ENCODE measurements at places on chromosomes 7 and 10.
A peak's percentile ranks its signal among the peaks of the same experiment; 100 is the strongest.

DNA sequence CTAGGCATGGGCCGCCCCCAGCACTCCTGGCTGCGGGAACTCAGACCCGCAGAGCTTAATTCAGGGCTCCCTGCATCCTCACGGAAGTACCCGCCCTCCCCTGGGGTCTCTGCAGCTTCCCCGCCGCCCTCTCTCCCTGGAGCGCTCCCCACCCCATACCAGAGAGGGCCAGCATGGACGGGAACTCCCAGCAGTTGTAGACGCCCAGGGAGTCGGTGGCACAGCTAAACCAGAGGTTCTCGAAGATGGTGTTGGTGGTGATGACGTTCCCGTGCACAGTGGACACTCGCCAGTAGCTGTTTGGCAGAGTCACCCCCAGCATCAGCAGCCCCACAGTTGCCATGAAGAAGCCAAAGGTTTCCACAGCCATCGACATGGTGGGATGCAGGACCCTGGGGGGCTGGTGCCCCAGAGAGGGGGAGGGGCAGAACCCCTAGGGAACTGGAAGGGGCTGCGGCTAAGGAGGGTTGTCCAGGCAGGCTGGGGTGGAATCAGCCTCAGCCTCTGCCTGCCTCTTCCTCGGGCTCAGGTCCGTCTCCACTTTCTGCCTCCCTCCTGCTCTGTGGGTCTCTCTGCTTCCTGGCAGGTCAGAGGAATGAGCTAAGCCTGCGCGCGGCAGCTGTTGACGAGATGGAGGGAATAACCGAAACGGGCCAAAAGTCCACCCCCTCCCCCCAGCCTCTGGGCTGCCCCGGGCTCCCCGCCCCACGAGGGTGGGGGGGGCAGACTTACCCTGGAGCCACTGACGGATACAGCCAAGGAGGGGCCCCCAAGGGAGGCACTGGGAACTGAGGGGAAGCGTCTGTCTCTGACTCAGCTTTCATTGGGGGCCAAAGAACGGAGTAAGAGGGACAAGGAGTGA, at the start of gene CLDN15:
CLDN15 (minus strand) TSS at position 597 of the 862 bp plus-strand sequence; CDS start at position 376, 221 bp downstream.
- DNase-seq: no peak

DNA sequence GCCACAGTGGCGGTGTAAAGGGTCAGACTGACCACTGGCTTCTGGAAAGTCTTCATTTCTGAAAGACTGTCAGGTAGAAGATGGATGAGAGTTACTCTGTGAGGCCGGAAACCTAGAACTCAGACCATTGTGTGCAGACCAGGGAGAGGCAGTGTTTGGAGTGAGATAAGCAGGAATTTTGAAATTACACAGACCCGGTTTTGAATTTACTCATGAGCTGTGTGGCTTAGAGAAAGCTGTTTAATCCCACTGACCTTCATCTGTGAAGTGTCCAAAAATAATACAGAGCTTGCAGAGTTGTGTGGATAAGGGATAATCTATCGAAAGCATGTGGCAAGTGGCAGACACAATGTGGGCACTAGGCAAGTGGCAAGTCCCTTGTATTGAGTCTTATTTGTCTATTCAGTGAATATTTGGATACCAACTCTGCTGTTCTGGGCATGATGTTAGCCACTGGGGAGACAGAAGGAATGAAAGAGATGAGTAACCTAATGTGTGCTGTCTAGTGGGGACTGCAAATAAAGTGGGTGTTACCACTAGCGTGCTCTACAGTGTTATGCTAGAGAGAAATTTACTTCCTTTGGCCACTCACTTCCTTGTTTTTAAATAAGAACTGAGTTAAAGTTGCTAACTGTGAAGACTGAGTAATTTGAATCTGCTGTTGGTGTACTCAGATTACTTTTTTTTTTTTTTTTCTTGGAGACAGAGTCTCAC, 69.4 kb downstream of the KIAA1217 start:
- no peak for DNase-seq

GRCh38 chr7:1428941-1429501, 30.2 kb downstream of the MICALL2 start:
- DNase-seq: no peak

- DNase-seq: peak; percentile 77
Observed at GRCh38 chr7:101602484-101603241, 26.4 kb downstream of the MYL10 start.

DNA sequence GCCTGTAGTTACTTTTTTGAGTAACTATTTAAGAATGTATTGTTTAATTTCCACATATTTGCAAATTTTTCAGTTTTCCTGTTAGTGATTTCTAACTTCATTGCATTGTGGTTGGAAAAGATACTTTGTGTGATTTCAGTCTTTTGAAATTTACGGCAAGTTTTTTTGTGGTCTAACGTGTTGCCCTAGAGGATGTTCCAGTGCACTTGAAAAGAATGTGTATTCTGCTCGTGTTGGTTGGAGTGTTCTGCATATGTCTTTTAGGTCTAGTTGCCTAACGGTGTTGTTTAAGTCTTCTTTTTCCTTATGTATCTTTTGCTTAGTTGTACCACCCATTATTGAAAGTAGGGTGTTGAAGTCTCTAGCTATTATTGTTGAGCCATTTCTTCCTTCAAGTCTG, 59.7 kb downstream of the LCOR start:
- no peak for DNase-seq

GRCh38 chr10:110646417-110647135, 2.4 kb downstream of the RBM20 start:
- no peak for DNase-seq

DNA sequence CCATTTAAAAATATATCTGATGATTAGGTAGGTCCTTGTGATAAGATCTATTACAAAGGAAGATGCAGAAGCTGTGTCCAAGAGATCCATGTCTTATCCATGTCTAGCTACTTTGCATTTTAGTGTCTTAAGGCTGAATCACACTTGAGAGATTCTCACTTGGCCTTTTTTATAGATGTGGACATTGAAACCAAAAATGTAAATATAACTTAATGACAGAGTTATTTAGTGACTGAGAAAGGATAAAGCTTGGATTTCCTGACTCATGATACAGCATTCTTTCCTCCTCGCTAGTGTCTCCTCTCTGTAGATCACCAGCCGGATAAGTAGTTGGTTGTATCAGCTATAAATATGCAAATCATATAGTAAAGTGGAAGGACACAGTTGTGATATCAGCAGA, 23.3 kb downstream of the INHBA start:
- DNase-seq: no peak

GRCh38 chr10:69849825-69850224, 48.1 kb downstream of the COL13A1 start:
- no peak for DNase-seq

GRCh38 chr7:2117646-2118045, 115.1 kb downstream of the MAD1L1 start:
- no peak for DNase-seq

- no peak for DNase-seq
Observed at GRCh38 chr7:107063245-107064120, 19.0 kb downstream of the PRKAR2B start.

- no peak for DNase-seq
Observed at GRCh38 chr10:123521556-123521955, 144.6 kb upstream of the GPR26 start.

GRCh38 chr10:13872411-13872810, 285.6 kb downstream of the PRPF18 start:
- DNase-seq: no peak

GRCh38 chr10:78520737-78521430, 487.2 kb downstream of the RPS24 start:
- peak; percentile 22 for DNase-seq

- peak; percentile 44 for DNase-seq
Observed at GRCh38 chr10:130179640-130180039, 43.4 kb downstream of the GLRX3 start.

DNA sequence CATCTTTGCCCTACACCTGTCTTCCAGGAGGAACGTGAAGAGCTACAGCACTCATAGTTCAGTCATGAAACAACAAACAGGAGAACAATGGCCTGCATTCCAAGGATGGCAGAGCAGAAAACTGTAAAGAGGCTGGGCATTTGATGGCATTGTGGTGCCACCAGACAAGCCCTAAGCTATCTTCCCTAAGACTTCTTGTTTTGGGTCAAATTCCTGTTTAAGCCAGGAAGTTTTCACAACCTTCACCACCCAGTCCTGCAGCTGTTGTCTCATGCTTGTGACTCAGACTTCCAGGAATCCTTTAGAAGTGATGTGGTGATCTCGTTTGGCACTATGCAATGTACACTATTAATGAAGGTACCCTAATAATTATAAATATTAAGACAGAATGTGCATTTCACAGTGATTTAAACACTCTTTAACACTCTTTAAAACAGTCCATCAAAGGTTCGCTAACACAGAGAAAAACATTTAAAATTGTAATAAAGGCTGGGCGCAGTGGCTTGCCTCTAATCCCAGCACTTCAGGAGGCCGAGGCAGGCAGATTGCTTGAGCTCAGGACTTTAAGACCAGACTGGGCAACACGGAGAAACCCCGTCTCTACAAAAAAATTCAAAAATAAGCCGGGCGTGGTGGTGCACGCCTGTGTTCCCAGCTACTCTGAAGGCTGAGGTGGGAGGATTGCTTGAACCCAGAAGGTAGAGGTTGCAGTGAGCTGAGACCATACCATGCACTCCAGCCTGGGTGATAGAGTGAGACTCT, 2.7 kb upstream of the HERPUD2 start:
- DNase-seq: no peak

DNA sequence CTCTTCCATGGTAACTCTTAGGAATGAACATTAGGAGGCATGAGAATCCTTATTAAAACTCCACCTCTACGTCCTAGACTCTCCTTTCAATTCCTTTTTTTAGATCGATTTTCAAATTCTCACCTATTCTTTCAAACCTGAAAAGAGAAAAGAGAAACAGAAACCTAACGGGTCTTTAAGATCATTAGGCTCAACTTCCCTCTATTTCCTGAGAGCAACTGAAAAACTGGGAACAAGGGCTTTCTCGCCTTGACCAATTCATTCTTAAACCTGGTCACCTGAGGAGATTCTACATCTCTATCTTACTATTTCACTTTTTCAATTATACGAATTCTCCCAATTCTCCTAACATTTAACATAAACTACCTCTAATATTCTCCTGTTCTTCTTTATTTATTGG, 2.8 kb downstream of the TFEC start:
- no peak for DNase-seq

DNA sequence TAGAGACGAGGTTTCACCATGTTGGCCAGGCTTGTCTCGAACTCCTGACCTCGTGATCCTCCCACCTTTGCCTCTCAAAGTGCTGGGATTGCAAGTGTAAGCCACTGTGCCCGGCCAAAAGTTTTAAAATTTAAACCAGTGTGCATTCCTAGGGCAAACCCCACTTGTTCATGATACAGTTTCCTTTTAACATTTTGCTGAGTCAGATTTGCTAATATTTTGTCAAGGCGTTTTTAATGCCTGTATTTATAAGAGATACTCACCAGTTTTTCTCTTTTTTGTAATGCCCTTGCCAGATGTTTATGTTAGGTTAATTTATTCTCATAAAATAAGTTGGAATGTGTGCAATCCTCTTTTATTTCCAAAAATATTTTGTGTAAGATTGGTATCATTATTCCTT, 927.4 kb downstream of the DNAJB9 start:
- no peak for DNase-seq

- no peak for DNase-seq
Observed at GRCh38 chr10:13859979-13860654, 273.4 kb downstream of the PRPF18 start.

DNA sequence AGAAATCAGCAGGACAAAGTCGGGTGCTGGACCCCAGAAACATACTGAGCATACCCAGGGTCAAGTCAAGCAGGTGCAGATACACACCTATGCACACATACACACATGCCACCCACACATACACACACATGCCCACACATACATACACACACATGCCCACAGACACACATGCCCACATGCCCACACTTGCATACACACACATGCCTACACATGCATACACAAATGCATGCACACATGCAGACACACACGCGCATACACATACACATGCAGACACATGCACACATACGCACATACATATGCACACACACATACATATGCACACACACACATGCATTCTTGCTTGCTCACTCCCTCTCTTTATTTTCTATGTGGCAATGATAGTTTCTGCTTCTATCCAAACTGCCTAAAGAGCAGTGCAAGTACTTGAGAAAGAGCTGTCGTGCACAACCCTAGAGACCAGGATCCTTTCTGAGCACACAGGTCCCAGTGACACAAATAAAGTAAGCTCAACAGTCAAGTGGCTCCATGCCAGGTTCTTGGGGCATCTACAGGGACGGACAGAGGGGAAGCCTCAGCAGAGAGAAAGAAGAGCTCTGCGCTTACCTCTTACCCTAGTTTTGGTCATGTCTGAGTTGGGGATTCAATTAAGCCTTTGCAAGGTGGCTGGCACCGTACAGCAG, 83.7 kb downstream of the EBF3 start:
- no peak for DNase-seq

- no peak for DNase-seq
Observed at GRCh38 chr7:90312745-90313144, 8.4 kb downstream of the FAM237B start.

DNA sequence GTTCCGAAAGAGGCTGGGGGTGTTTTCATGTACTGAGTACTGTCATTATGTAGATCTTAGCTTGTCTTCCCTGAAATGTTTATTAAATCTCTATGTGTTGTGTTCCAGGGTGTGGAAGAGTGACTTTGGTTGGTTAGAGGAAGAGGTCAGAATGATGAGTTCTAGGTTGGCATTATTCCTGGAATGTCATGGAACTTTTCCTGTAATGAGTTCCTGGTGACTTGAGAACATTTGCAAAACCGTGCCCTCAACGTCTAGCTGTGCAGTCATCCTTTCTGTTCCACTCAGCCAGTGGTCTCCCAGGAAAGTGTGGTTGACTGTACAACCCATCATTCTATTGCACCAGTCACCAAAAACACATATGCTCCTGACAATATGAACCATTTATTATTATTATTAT, 129.6 kb downstream of the BICC1 start:
- no peak for DNase-seq

- DNase-seq: peak; percentile 79
Observed at GRCh38 chr7:99624484-99624883, 7.7 kb downstream of the ZSCAN25 start.

DNA sequence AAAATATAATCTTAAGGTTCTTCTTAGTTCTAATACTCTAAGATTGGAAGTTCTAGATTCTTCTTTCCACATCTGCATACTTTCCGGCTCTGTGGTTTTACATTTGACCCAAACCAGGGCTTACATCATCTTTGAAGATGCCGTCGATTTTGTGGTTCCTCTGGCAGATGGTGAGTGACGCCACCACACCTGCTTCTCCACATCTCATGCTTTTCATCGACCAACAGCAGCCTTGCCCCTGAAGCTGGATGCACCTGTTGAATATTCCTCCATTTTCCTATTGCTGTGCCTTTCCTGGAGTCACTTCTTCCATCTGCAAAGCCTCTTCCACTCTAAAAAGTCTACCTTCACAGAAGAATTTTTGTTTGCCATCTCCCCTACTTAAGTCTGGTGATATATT, 121.3 kb downstream of the PRKCQ start:
- peak; percentile 7 for DNase-seq

DNA sequence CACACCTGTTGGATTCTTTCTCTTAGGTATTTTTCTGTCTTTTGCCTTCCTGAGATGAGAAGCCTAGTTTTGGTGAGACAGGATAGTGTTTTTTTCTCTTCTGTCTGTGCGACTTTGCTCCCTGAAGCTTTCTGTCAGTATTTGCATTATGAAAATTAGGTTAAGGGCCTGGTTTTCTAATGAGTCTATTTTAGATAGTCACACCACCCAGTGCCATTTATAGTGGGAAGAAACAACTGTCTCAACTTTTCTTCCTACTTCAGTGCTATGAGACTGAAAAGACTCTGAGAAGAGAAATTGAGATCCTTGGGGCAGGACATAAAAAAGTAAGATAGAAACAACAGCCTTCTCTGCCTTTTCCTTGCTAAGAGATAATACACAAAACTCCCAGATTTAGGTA, 53.6 kb downstream of the MINPP1 start:
- no peak for DNase-seq

Measured in activated T-cell treated with anti-CD3 and anti-CD28 coated beads, Interleukin-2, amount 50 U/mL, for 72 hours (primary cell).